ENCODE measurements at places on chromosomes 7 and 10.

- DNase-seq: peak; percentile 87
These were observed at the start of gene ANKRD2 for GRCh38 chr10:97572214-97572989. Gene ANKRD2 (plus strand): TSS chr10:97572779. CDS start chr10:97572789, 10 bp downstream.

DNA sequence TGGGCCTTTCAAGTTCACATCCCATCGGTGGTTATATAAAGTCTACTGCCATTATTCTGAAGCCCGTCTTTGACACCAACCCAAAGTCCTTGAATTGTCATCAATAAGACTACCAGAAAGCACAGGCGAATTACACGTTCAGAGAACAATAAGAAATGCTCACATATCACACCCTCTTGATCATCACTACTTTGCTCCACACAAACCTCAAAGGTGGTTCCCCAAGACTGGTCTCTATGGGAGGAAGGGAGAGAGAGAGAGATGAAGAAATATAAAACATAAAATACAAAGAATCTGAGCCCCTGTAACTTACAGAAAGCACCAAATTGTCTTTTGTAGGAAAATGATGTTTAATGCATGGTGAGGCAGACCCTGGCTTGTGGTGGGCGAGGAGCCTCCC, 4.4 kb downstream of the HIPK2 start:
- DNase-seq: no peak

- DNase-seq: no peak
These were observed 119.8 kb downstream of the EBF3 start for GRCh38 chr10:129844216-129844766.

DNA sequence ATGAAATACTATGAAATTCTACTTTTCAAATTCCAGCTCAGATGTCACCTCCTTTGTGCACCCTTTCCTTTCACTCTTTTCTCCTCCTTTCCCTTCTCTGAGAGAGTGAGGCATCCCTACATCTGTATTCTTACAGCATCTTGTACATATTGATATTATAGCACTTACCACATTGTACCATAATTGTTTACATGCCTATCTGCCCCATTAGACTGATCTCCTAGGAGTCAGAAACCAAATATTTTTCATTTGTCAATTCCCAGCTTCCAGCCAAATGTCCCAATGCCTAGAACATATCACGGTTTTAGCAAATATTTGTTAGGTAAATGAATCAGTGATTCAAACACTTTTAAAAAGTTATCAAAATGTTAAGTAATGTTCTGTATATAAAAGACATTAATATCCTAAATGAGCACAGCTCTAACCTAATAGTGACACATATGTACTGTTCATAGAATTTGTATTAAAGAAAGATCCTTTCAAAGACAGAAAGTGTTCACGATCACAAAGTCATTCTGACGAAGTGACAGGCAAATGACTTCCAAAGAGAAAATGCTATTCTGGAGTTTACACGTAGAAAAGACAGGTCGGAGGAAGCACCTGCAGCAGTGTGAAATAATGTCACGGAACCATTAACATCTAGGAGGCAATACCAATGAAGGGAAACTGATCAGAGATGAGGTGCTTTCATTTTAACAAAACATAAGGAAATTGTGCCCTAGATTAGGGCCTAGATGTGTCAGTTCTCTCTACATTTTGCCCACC, 774.2 kb downstream of the MAGI2 start:
- DNase-seq: no peak

- DNase-seq: peak; percentile 93
These were observed 37.0 kb downstream of the RPA3 start for GRCh38 chr7:7681191-7681935.

GRCh38 chr7:42739638-42740037, 172.2 kb downstream of the C7orf25 start:
- no peak for DNase-seq

- DNase-seq: no peak
These were observed 284.3 kb upstream of the KAT6B start for GRCh38 chr10:74542077-74542476.

GRCh38 chr7:94239661-94240234, 154.9 kb upstream of the COL1A2 start:
- no peak for DNase-seq

GRCh38 chr10:33211106-33211878, 123.2 kb downstream of the NRP1 start:
- no peak for DNase-seq
